ENCODE measurements at places on chromosomes 13 and 19. TPM values are rescaled to one million over a fixed set of nuclear protein-coding genes. Genes with fewer than 3 reads are reported as not detected.

DNA sequence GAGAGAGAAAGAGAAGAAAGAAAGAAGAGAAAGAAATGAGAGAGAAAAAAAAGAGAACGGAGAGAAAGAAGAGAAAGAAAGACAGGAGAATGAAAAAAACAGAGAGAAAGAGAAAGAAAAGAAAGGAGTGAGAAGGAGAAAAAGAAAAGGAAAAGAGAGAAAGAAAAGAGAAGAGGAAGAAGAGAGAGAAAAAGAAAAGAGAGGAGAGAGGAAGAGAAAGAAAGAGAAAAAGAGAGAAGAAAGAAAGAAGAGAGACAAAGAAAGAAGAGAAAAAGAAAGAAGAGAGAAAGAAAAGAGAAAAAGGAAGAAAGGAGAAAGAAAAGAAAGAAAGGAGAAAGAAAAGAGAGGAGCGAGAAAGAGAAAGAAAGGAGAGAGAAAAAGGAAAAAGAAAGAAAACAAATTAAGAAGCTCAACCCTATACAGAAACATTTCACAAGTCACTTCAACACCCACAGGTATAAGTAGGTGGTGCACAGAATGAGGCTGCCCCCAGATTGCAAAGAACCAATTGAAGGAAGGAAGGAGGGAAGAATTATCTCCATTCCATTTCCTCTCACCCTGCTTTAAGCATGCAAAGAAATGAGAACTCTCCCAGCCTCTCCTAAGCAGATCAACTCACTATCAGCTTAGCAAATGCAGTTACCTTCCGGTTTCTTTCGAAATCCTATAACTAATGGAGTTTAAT, 98.8 kb upstream of the CACNA1A start:
- no peaks in the 10 kb centered on the region for H3K36me3 ChIP-seq
- H3K4me3 ChIP-seq: no peak overlapping the region
- H3K27me3 ChIP-seq: no peaks in the 10 kb centered on the region

The RASL11A gene
- total RNA-seq: 31.5 TPM

- no peaks in the 10 kb centered on the region for H3K4me1 ChIP-seq
- no peak for DNase-seq
- peaks cover 1% of the 10 kb centered on the region for H3K36me3 ChIP-seq
- H3K27me3 ChIP-seq: no peaks in the 10 kb centered on the region
- H3K4me3 ChIP-seq: no peak overlapping the region
- no peak overlapping the region for H3K27ac ChIP-seq
Observed at GRCh38 chr19:11227195-11227886, 12.1 kb upstream of the ANGPTL8 start.

The KLK2 gene
- 10,024 TPM for total RNA-seq

- no peaks in the 10 kb centered on the region for H3K36me3 ChIP-seq
- H3K4me1 ChIP-seq: no peaks in the 10 kb centered on the region
- H3K4me3 ChIP-seq: no peak overlapping the region
- H3K27me3 ChIP-seq: no peaks in the 10 kb centered on the region
Observed at GRCh38 chr19:33344573-33344925, 29.0 kb upstream of the CEBPG start.

DNA sequence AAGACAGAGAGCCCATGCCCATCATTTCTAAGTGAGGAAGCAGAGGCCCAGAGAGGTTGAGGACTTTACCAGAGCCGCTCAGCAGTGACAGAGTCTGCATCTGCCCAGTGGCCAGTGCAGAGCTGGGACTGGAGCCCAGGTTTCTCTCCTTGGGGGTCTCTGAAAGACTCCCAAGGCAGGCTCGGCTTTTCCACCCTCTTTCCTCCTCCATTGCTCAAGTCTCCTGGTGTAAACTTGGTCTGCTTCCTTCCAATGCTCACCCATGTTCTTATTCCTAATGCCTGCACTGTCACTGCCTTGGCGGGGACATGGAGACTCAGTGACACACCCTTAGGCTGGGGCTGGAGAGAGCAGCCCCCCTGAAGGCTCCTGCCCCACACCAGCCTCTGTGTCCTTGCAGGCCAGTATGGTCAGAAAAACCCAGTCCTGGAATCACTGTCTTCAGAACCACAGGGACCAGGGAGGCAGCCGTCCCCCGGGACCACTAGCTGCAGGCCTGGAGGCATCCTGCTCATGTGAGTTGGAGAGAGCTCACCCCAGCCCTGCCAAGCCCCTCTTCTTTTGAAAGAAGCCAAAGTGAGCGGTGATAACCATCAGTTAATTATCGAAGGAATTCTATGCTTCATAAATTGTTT, 211.0 kb upstream of the ZNF536 start:
- no peak overlapping the region for H3K4me3 ChIP-seq
- no peak overlapping the region for H3K27ac ChIP-seq
- DNase-seq: no peak
- H3K36me3 ChIP-seq: no peaks in the 10 kb centered on the region
- H3K27me3 ChIP-seq: no peaks in the 10 kb centered on the region

The MAST1 gene
- 2.4 TPM for total RNA-seq

DNA sequence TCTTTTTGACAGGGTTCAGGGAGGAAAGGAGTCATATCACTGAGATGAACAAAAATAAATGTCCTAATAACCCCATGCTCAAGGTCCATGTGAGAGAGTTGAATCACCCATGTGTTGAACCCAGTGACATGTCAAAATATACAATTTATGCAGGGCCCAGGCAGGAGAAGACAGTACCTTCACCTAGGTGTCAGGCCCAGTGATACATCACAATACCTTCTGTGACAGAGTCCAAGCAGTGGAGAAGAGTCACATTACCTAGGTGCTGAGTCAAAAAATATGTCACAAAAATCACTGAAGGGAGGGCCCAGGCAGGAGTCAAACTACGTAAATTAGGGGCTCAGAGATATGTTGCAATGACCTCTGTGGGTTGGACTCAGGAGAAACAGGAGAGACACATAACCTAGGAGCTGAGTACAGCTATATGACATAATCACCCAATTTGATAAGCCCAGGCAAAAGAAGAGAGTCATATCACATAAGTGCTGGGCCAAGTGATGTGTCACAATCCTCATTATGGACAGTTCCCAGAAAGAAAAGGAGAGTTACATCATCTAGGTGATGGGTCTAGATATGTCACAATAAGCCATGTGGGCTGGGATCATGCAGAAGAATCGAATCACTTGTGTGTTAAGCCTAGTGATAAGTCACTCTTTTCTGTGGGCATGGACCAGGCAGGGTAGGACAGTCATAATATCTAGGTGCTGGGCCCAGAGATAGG, 13.8 kb upstream of the ZNF724 start:
- no peaks in the 10 kb centered on the region for H3K36me3 ChIP-seq
- DNase-seq: no peak
- H3K27me3 ChIP-seq: no peaks in the 10 kb centered on the region

The EMC10 gene
- total RNA-seq: 286 TPM

GRCh38 chr19:55068950-55069864, 6.3 kb upstream of the RDH13 start:
- no peaks in the 10 kb centered on the region for H3K36me3 ChIP-seq
- peak overlapping the region; percentile 22 for H3K4me3 ChIP-seq
- H3K4me1 ChIP-seq: no peaks in the 10 kb centered on the region

The KCNC3 gene
- 10.6 TPM for total RNA-seq

DNA sequence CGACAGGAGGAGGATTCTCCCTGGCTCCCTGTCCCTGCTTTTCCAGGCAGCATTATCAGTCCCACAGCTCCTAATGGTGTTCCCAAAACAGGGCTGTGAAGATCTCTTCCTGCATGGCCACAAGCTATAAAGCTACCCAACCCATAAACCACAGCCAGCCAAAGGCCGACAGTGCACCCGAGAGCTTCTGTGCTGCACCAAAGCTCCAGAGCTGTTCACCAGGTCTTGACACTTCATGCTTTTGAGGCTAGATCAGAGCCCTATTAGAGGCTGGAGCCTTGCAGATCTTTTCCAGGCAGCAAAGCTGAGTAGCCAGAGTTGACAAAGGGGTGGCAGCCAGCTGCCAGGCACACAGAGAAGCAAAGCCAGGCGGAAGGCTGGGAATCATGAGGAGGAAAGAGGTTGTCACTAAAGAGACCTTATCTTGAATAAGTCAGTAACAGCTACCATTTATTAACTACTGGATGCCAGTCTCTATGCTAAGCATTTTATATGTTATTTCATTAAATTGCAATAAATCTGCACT, 180.4 kb downstream of the KATNAL1 start:
- no peaks in the 10 kb centered on the region for H3K36me3 ChIP-seq
- no peaks in the 10 kb centered on the region for H3K27me3 ChIP-seq
- H3K4me3 ChIP-seq: no peak overlapping the region
- no peak for DNase-seq
- peaks cover 9% of the 10 kb centered on the region for H3K4me1 ChIP-seq
- peak overlapping the region; percentile 52 for H3K27ac ChIP-seq

- no peak overlapping the region for H3K4me3 ChIP-seq
- peaks cover 3% of the 10 kb centered on the region for H3K36me3 ChIP-seq
- no peak for DNase-seq
- no peak overlapping the region for H3K27ac ChIP-seq
- peaks cover 4% of the 10 kb centered on the region for H3K4me1 ChIP-seq
- no peaks in the 10 kb centered on the region for H3K27me3 ChIP-seq
Observed at GRCh38 chr19:19185853-19186740, 5.9 kb downstream of the BORCS8 start.

The PBX4 gene
- 2.6 TPM for total RNA-seq

DNA sequence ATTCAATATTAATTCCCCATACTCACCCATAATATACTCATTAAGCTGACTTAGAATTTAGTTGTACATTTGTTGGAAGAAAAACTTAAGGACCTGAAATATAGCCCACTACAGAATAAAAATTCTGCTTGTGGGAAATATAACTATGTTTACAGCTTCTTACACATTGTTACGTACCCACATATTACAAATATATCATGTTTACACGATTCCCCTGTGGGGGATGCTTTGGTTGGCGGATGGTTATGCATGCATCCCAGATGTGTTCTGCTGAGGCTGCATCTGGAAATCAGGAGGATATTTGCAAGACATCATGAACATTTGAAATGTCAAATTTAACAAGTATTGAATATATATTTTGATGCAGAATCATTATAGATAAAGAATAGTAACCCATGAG, 79.5 kb upstream of the KL start:
- no peak overlapping the region for H3K27ac ChIP-seq
- no peaks in the 10 kb centered on the region for H3K36me3 ChIP-seq
- H3K4me1 ChIP-seq: no peaks in the 10 kb centered on the region
- no peak for DNase-seq
- no peaks in the 10 kb centered on the region for H3K27me3 ChIP-seq

GRCh38 chr19:41535029-41535622, 40.8 kb upstream of the CEACAM21 start:
- no peaks in the 10 kb centered on the region for H3K27me3 ChIP-seq
- H3K36me3 ChIP-seq: no peaks in the 10 kb centered on the region
- no peaks in the 10 kb centered on the region for H3K4me1 ChIP-seq
- H3K4me3 ChIP-seq: no peak overlapping the region

DNA sequence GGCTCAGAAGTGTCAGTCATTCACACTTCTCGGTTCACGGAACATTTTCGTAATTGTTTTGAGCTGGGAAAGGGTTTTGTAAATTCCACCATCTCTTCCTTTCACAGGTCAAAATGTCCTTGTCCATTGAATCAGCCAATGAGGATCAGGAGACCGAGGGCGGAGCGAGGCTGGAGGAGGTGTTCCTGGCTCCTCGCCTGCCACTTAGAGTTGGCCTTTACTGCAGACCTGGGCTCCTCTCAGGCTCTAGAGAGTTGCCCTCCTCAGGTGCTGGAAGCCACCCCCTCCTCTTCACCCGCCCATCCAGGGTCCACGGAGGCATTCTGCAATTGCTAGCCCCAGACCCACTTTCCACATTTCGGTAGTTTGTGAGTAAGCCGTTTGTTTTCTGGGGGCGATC, 370.4 kb downstream of the IRS2 start:
- H3K36me3 ChIP-seq: no peaks in the 10 kb centered on the region
- H3K27me3 ChIP-seq: no peaks in the 10 kb centered on the region
- no peak for DNase-seq
- no peaks in the 10 kb centered on the region for H3K4me1 ChIP-seq
- no peak overlapping the region for H3K4me3 ChIP-seq
- no peak overlapping the region for H3K27ac ChIP-seq

GRCh38 chr19:38561053-38561606, 56.6 kb downstream of the MAP4K1 start:
- no peak overlapping the region for H3K4me3 ChIP-seq
- no peak for DNase-seq
- no peaks in the 10 kb centered on the region for H3K27me3 ChIP-seq
- no peak overlapping the region for H3K27ac ChIP-seq

DNA sequence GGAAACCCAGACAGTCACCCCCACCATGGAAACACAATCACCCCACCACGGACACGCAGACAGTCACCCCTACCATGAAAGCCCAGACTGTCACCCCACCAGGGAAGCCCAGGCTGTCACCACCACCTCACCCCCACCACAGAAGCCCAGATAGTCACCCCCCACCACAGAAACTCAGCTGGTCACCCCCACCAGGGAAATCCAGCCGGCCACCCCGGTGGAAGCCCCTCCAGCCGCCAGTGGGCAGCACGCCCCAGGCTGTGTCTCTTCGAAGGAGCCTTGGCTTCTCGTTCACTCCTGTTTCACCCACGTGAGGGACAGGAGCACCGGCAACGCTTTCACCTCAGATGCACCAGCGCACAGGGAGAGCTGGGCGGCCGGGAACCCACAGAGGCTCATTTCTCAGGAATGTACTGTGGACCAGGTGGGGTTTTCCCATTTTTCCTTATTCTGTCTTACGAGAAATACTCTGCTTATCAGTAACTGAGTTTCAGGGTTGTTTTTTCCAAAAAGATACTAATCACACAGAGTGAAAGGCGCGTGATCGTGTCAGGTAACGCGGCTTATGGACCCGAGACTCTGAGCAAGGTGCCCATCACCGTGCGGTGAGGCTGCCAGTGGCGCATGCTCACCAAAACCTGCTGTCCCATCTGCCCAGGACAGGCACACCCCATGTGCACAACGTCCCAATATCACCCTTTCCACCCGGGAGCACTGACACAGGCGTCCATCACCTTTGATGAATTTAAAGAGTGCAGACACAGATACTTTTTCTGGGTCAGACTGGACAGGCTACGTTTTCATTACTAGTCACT, 28.0 kb downstream of the CARS2 start:
- no peak overlapping the region for H3K4me3 ChIP-seq
- no peaks in the 10 kb centered on the region for H3K4me1 ChIP-seq
- no peak overlapping the region for H3K27ac ChIP-seq
- no peak for DNase-seq

The PSG3 gene
- not detected for total RNA-seq

The IRS2 gene
- total RNA-seq: 54.8 TPM

GRCh38 chr13:44140146-44140545, 233.5 kb upstream of the SERP2 start:
- DNase-seq: peak; percentile 36
- H3K27me3 ChIP-seq: no peaks in the 10 kb centered on the region
- H3K4me1 ChIP-seq: peaks cover 6% of the 10 kb centered on the region
- H3K27ac ChIP-seq: no peak overlapping the region
- no peak overlapping the region for H3K4me3 ChIP-seq

GRCh38 chr13:98075048-98075447, 67.8 kb upstream of the FARP1 start:
- H3K4me1 ChIP-seq: no peaks in the 10 kb centered on the region
- DNase-seq: no peak
- no peaks in the 10 kb centered on the region for H3K27me3 ChIP-seq
- no peaks in the 10 kb centered on the region for H3K36me3 ChIP-seq
- H3K27ac ChIP-seq: no peak overlapping the region

GRCh38 chr13:59801107-59801880, 362.4 kb downstream of the DIAPH3 start:
- DNase-seq: no peak
- no peaks in the 10 kb centered on the region for H3K36me3 ChIP-seq
- no peaks in the 10 kb centered on the region for H3K27me3 ChIP-seq
- H3K27ac ChIP-seq: no peak overlapping the region
- no peaks in the 10 kb centered on the region for H3K4me1 ChIP-seq
- no peak overlapping the region for H3K4me3 ChIP-seq

GRCh38 chr19:40607311-40608239, 6.4 kb downstream of the LTBP4 start:
- no peaks in the 10 kb centered on the region for H3K36me3 ChIP-seq
- no peaks in the 10 kb centered on the region for H3K27me3 ChIP-seq
- H3K4me1 ChIP-seq: peaks cover 13% of the 10 kb centered on the region
- H3K27ac ChIP-seq: no peak overlapping the region
- no peak overlapping the region for H3K4me3 ChIP-seq

Measured in prostate gland (tissue), 2 donors.